ENCODE measurements at places on chromosomes 5 and 9.
A peak's percentile ranks its signal among the peaks of the same experiment; 100 is the strongest.

DNA sequence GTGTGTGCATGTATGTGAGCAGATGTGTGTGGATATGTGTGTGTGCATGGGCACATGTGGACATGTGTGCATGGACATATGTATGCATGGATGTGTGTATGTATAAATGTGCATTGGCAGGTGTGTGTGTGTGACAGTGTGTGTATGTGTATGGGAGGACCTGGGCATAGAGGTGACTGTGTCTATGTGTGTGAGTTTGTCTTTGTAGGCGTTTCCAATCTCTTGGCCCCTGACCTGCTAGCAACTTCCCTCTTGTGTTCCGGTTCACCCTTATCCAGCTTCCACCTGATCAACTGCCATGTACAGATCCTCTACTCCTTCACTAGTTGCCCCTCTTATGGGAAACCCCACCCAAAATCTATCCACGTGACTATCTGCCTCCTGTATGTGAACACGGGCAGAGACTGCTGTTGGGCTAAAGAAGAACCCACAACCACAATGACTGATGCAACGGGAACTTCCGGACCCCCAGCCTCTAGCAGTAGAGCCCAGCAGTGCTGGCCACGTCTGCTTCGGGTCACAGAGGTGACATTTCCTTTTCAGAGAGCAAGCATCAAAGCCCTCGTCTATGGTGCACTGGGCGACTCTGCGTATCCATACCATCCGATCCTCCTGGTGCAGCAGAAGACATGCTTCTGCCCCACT lies 24.9 kb upstream of the GADD45G start:
- no peak for DNase-seq

- DNase-seq, result no peak
These were observed 95.4 kb downstream of the HTR4 start for GRCh38 chr5:148558892-148559291.

DNA sequence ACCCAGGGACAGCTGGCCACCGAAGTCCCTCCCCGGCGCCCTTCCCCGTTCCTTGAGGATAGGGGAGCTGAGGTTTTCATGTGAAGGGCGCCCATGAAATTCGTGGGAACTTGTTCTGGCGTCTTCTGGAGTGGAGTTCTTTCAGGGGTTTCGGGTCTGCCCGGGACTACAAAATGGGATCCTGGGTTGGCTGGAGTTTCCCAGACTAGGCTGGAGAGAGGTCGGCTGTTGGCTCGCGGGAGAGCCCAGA lies 3.6 kb upstream of the RGMB start:
- DNase-seq, result no peak

DNA sequence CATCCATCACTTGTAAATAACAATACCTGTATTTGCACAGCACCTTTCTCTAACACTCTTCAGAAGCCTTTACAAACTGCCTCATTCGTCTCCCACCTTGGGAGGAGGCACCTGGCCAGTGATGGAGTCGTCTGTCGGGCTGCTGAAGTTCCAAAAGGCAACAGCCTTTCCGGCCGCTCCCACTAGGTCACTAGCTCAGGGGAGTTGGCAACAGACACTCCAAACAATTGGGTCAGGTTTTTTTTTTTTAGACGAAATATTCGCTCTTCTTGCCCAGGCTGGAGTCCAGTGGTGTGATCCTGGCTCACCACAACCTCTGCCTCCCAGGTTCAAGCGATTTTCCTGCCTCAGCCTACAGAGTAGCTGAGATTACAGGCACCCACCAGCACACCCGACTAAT lies 4.0 kb downstream of the DAP start:
- no peak for DNase-seq

GRCh38 chr9:4207881-4208615 lies 91.8 kb downstream of the GLIS3 start:
- no peak for DNase-seq

DNA sequence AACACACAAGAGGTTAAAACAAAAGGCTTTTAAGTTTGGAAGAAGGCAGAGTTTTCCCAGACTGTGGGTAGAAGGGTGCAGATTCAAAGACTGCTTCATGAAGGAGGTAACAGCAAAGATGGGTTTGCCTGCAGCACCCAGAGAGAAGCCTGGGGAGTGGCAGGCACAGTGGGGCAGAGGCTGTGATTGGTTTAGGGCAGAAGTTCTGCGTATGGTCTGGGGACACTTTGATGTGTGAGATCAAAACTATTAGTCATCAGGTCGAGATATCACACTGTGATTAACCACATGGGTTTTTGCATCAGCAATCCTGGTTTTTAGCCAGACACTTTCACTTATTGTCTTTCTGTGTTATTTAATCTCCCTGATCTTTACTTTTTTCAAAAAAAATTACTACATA lies 188.8 kb upstream of the GLRA1 start:
- peak; percentile 2 for DNase-seq

DNA sequence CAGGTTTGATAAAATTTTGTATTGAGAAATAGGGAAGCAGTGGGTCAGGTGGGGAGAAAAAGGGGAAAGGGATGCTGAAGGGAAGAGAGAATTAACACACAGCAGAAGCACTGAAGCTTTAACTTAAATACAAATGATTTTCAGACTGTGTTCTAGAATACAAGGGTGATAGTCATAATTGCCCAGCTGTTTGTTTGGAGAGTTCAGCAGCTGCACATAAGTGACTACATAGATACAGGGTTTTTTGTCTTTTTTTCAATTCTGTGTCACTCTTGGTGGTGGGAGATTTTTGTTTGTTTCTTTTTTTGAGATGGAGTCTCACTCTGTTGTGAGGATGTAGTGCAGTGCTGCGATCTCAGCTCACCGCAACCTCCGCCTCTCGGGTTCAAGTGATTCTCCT lies 590.4 kb upstream of the SEMA6A start:
- no peak for DNase-seq

DNA sequence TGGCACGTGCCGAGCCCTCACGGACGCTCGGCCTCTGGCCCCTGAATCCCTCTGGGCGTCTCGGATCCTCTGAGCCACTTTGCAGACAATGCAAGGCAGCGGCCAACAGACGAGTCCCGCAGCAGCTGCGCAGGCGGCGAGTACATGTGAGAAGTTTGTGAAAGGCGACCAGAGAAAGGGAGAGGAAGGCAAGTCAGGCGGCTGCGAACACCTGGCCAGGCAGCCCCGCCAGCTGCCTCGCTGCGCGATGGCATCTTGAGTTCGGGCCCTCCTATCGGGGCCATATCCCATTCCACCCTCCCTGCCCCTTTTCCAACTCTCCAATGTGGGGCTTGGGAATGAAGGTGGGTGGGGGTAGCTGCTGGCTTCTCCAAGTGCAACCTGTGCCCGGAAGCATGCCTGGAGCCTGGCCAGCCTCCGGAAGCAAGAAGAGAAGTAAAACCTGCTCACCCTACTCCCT lies 4.5 kb upstream of the POU4F3 start:
- no peak for DNase-seq

DNA sequence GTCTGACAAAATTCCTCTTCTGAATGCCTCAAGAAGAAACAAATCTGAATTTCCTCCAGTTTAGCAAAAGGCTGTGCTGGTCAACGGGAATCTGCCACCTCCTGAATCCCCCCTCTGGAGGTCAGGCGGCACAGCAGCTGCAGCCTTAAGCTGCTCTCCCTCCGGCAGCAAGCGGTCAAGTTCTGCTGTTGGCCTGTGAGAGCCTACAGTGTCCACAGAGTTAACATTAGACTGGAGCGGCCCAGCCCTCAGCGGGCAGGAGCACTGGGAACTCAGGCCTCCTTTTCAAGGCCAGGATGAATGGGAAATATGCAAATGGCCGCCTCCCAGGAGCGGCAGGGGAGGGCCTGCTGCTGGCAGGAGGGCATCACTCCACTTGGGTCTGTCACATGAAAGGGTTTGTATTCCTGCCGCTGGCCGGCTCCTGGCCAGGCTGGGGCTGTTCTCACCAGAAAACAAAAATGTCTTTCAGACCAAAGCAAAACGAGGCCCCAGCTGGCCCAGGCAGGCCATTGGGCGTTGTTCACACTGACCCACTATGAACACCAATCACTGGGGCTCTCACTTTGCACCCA lies 8.2 kb downstream of the ACSL6 start:
- DNase-seq, result no peak
